Upper lobe of left lung (tissue), 6 donors: ENCODE measurements at places on chromosomes 4 and X. TPM values are rescaled to one million over a fixed set of nuclear protein-coding genes. Genes with fewer than 3 reads are reported as not detected.

The ACE2 gene
- 2.7 TPM for total RNA-seq

The RADX gene
- total RNA-seq: 1.9 TPM

The PARM1 gene
- total RNA-seq: 36.7 TPM

The DOCK11 gene
- 51.6 TPM for total RNA-seq

The WWC2 gene
- total RNA-seq: 87.0 TPM

The FAT1 gene
- total RNA-seq: 79.6 TPM

The TMPRSS11A gene
- not detected for total RNA-seq

The PNMA3 gene
- 6.3 TPM for total RNA-seq

The SMPX gene
- not detected for total RNA-seq

The DGAT2L6 gene
- total RNA-seq: not detected

The AMBN gene
- total RNA-seq: not detected

The CXCL11 gene
- not detected for total RNA-seq

The TLR8 gene
- total RNA-seq: 11.1 TPM

The RNF212 gene
- total RNA-seq: 14.7 TPM

- no peak overlapping the region for H3K4me3 ChIP-seq
- H3K27me3 ChIP-seq: no peaks in the 10 kb centered on the region
- DNase-seq: no peak
- no peaks in the 10 kb centered on the region for H3K36me3 ChIP-seq
- no peak overlapping the region for H3K27ac ChIP-seq
These were observed 53.9 kb downstream of the PAPSS1 start for GRCh38 chr4:107666134-107666533.

GRCh38 chr4:7924570-7924969 is 15.1 kb downstream of the AFAP1 start:
- H3K27me3 ChIP-seq: no peaks in the 10 kb centered on the region
- no peak overlapping the region for H3K4me3 ChIP-seq
- H3K27ac ChIP-seq: no peak overlapping the region
- H3K4me1 ChIP-seq: peaks cover 4% of the 10 kb centered on the region

- H3K36me3 ChIP-seq: no peaks in the 10 kb centered on the region
- DNase-seq: no peak
- H3K27ac ChIP-seq: no peak overlapping the region
- no peaks in the 10 kb centered on the region for H3K4me1 ChIP-seq
- H3K27me3 ChIP-seq: no peaks in the 10 kb centered on the region
These were observed 610.4 kb downstream of the BCOR start for GRCh38 chrX:39487166-39487968.

DNA sequence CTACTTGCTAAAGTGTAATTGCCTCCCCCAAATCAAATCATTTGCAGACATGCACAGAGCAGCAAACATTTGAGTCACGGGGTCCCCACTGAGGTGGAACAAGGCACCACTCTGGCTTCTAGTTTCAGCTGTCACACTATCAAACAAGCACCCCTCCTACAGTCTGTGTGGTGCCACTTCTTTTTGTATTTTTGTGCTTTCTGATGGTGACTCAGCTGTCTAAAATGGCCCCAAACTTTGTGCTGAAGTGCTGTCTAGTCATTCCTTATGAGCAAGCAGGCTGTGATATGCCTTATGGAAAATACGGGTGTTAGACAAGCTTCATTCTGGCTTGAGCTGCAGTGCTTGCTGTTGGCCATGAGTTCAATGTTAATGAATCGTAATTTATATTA is 15.4 kb downstream of the IGFBP7 start:
- H3K4me3 ChIP-seq: no peak overlapping the region
- H3K27me3 ChIP-seq: no peaks in the 10 kb centered on the region
- DNase-seq: no peak
- peaks cover 33% of the 10 kb centered on the region for H3K4me1 ChIP-seq
- H3K36me3 ChIP-seq: no peaks in the 10 kb centered on the region
- H3K27ac ChIP-seq: no peak overlapping the region

GRCh38 chr4:6696611-6697010 is 2.9 kb downstream of the S100P start:
- DNase-seq: no peak
- H3K27me3 ChIP-seq: no peaks in the 10 kb centered on the region
- H3K4me1 ChIP-seq: peaks cover 24% of the 10 kb centered on the region
- H3K4me3 ChIP-seq: no peak overlapping the region

GRCh38 chr4:21413807-21414370 is 534.7 kb downstream of the KCNIP4 start:
- H3K36me3 ChIP-seq: no peaks in the 10 kb centered on the region
- no peaks in the 10 kb centered on the region for H3K27me3 ChIP-seq
- H3K27ac ChIP-seq: no peak overlapping the region

DNA sequence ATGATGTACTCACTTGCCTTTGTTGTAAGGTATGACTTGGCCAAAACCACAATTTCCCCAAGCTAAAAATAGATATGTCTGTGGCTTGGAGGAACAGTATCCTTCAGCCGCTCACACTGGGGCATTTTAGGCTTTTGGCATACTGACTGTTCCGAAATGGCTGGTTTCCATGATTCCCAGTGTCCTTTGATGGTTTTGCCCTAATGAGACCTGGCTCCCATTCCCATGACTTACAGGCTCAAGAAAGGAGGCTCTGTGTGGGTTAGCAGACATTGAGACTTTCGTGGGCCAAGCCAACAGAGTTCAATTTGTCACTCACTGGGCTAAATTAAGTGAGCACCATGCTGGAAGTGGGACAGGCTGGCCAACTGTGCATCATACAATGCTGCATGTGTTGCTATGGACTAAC is 150.6 kb downstream of the CEP135 start:
- H3K27me3 ChIP-seq: no peaks in the 10 kb centered on the region
- no peaks in the 10 kb centered on the region for H3K4me1 ChIP-seq
- no peak for DNase-seq
- H3K36me3 ChIP-seq: no peaks in the 10 kb centered on the region

DNA sequence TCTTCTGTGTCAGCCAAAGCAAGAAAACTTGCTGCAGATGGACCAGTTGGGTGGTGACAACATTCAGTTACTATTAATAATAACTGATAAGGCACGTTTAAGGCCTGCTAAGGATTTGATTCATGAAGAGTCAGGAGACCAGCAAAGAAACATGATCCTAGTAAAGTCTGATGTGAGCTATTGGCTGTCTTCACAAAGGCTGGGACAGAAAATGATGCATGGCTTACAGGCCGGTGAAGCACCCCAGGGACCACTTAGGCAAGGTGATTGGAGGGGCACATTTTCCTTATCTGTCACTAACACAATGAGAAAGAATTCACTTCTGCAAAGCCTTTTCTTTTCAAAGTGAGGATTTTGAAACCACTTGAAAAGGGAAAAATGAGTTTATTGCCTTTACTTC is 65.4 kb upstream of the TRPC3 start:
- H3K27ac ChIP-seq: no peak overlapping the region
- no peaks in the 10 kb centered on the region for H3K27me3 ChIP-seq
- DNase-seq: no peak
- no peak overlapping the region for H3K4me3 ChIP-seq
- H3K4me1 ChIP-seq: no peaks in the 10 kb centered on the region
- H3K36me3 ChIP-seq: no peaks in the 10 kb centered on the region

DNA sequence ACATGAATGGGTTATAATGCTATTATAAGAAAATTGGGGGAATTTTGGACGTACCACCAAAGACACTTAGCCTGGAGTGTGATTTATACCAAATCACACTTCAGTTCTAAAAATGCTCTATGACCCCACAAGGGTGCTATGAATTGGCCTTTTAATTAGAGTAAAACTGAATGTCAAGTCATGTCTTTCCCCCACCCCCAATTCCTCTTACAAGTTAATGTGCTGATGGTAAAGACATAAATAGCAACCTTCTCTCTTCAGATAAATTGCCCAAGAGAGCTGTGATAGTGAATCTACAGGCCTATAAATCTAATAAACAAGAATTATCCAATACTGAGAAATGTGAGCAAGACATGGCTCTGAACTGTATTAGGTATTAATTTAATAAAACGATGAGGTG is 78.8 kb downstream of the RNF150 start:
- H3K27ac ChIP-seq: no peak overlapping the region
- no peak overlapping the region for H3K4me3 ChIP-seq
- no peaks in the 10 kb centered on the region for H3K4me1 ChIP-seq
- no peak for DNase-seq
- H3K36me3 ChIP-seq: no peaks in the 10 kb centered on the region

- no peak for DNase-seq
- no peaks in the 10 kb centered on the region for H3K36me3 ChIP-seq
- H3K27ac ChIP-seq: no peak overlapping the region
- peaks cover 7% of the 10 kb centered on the region for H3K4me1 ChIP-seq
- no peak overlapping the region for H3K4me3 ChIP-seq
- H3K27me3 ChIP-seq: no peaks in the 10 kb centered on the region
These were observed 11.2 kb downstream of the MEPE start for GRCh38 chr4:87843936-87844335.

- no peaks in the 10 kb centered on the region for H3K27me3 ChIP-seq
- H3K36me3 ChIP-seq: no peaks in the 10 kb centered on the region
- H3K4me3 ChIP-seq: no peak overlapping the region
- no peak overlapping the region for H3K27ac ChIP-seq
These were observed 92.2 kb downstream of the MAML3 start for GRCh38 chr4:140061659-140062289.

- H3K36me3 ChIP-seq: no peaks in the 10 kb centered on the region
- H3K27me3 ChIP-seq: no peaks in the 10 kb centered on the region
- H3K4me1 ChIP-seq: peaks cover 24% of the 10 kb centered on the region
- H3K27ac ChIP-seq: no peak overlapping the region
- DNase-seq: peak; percentile 36
These were observed 68.4 kb downstream of the GATB start for GRCh38 chr4:151692443-151692782.

- H3K27ac ChIP-seq: no peak overlapping the region
- no peaks in the 10 kb centered on the region for H3K27me3 ChIP-seq
- no peaks in the 10 kb centered on the region for H3K36me3 ChIP-seq
- no peaks in the 10 kb centered on the region for H3K4me1 ChIP-seq
These were observed 64.3 kb downstream of the GPC3 start for GRCh38 chrX:133921086-133921485.

DNA sequence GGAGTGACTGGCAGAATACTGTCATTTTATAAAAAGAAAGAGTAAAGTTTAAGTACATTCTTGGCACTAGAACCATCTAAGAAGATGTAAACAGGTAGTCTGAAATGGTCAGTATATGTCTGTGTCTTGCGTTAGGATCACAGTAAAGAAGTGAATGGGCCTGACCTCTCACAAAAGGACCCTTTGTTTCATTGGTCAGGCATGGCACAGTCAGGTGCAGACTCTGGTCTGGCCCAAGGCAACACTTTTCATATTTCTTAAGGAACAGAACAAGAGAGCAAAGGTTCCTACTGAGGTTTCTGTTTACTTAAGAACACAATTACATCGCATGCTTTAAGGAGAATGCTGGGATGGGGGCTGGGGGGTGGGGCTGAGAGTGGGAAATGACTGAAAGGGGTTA is 48.1 kb downstream of the RPGR start:
- DNase-seq: no peak
- H3K27ac ChIP-seq: no peak overlapping the region
- no peaks in the 10 kb centered on the region for H3K36me3 ChIP-seq
- no peak overlapping the region for H3K4me3 ChIP-seq

- no peaks in the 10 kb centered on the region for H3K27me3 ChIP-seq
- no peaks in the 10 kb centered on the region for H3K36me3 ChIP-seq
- peak; percentile 4 for DNase-seq
- no peak overlapping the region for H3K27ac ChIP-seq
These were observed 35.9 kb downstream of the HMX1 start for GRCh38 chr4:8835521-8836365.

DNA sequence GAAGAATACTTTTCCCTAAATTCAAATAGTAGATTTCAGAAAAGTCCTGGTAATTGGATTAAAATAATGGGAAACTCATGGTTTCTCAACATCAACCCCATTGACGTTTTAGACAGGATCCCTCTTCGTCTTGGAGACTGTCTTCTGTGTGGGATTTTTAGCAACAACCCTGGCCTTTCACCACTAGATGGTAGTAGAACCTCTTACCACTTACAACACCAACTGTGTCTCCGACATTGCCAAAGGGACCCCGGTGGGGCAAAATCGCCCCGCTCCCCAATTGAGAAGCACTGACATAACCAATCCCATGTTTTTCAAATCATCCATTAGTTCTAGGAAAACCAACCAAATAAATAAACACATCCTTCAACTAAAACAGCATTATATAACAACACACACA is 16.9 kb upstream of the ANOS1 start:
- H3K27me3 ChIP-seq: no peaks in the 10 kb centered on the region
- DNase-seq: no peak
- no peaks in the 10 kb centered on the region for H3K4me1 ChIP-seq
- no peaks in the 10 kb centered on the region for H3K36me3 ChIP-seq

- DNase-seq: no peak
- H3K4me1 ChIP-seq: peaks cover 39% of the 10 kb centered on the region
- peak overlapping the region; percentile 98 for H3K27ac ChIP-seq
- H3K4me3 ChIP-seq: peak overlapping the region; percentile 68
- no peaks in the 10 kb centered on the region for H3K27me3 ChIP-seq
These were observed 2.0 kb downstream of the DHX15 start for GRCh38 chr4:24582235-24582832.

GRCh38 chr4:116413222-116413621 is 672.2 kb downstream of the TRAM1L1 start:
- no peaks in the 10 kb centered on the region for H3K27me3 ChIP-seq
- no peak for DNase-seq
- H3K27ac ChIP-seq: no peak overlapping the region
- no peaks in the 10 kb centered on the region for H3K4me1 ChIP-seq

- DNase-seq: no peak
- H3K4me1 ChIP-seq: no peaks in the 10 kb centered on the region
- H3K27ac ChIP-seq: no peak overlapping the region
- H3K36me3 ChIP-seq: no peaks in the 10 kb centered on the region
These were observed 26.6 kb upstream of the ZXDB start for GRCh38 chrX:57565198-57565597.

DNA sequence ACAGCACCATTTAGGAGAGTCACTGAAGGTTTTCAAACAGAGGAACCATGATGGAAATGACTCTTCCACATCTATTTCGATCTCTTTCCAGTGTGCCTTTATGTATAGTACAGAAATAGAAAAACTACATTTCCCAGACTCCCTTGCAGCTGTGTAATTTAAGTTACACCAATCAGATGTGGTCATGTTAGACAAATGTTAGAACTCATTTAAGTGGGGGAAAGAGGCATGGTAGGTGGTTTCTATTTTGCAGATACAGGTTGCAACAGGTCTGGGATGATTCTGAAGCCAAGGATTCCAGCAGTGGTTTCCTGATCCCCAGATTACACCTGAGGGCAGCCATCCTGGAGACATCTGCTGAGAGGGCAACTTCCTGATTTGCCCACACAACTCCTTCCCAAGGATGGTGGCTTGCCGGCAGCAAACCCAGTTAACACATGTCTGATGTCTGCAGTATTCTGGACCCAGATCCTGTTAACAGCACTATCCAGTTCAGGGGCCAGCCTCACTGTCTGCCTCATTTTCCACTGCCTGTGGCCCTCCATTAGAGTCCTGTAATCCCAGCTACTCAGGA is 38.7 kb upstream of the PDK3 start:
- H3K4me1 ChIP-seq: peaks cover 9% of the 10 kb centered on the region
- H3K27ac ChIP-seq: no peak overlapping the region
- no peak overlapping the region for H3K4me3 ChIP-seq
- DNase-seq: no peak
- H3K27me3 ChIP-seq: no peaks in the 10 kb centered on the region
- H3K36me3 ChIP-seq: no peaks in the 10 kb centered on the region

GRCh38 chr4:122364700-122365404 is 14.0 kb upstream of the ADAD1 start:
- H3K27me3 ChIP-seq: no peaks in the 10 kb centered on the region
- H3K27ac ChIP-seq: no peak overlapping the region
- H3K4me1 ChIP-seq: no peaks in the 10 kb centered on the region
- no peaks in the 10 kb centered on the region for H3K36me3 ChIP-seq
- peak; percentile 3 for DNase-seq
- no peak overlapping the region for H3K4me3 ChIP-seq
